ENCODE measurements at places on chromosomes 12 and 14.

DNA sequence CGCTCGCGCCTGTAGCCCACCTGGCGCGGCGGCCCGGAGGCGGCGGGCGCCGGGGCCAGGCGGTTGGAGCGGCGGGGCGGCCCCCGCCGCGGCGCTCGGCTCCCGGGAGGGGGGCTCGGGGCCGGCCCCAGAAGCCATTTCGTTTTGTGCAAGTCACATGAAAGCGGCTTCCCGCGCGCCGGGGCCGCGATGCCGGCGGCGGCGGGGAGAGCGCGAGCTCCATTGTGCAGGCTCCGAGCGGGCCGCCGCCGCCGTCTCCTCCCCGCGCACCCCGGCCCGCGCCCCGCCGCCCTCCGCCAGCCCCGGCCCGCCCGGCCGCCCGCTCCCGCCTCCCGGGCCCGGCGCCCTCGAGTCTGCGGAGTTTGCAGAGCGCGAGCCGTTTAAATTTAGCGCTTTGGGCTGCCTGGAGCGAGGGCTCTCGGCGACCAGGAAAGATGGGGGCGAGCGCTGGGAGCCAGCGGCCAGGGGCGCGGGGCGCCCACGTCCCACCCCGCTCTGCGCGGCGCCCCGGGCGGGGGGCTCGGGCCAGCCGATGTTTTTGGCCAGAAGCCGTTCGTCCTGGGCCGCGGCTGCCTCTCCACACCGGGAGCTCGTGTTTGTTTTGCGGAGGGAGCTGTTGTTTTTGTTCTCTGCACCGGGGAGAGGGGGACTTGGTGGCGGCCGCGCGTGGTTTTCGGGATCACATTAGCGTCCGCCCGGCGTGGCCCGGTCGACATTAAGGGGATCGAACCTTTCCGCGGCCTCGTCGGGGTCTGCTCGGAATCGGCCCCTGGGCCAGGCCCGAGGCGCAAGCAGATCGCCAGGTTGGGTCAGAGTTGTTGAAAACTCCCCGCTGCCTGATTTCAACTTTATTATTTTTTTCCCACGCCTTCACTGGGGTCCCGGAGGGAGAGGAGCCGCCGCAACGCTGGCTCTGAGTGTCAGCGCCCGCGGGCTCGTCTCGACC is 982 bp downstream of the BCL7A start:
- peak; percentile 27 for DNase-seq

GRCh38 chr14:102201353-102201738 is 61.6 kb downstream of the WDR20 start:
- no peak for DNase-seq

DNA sequence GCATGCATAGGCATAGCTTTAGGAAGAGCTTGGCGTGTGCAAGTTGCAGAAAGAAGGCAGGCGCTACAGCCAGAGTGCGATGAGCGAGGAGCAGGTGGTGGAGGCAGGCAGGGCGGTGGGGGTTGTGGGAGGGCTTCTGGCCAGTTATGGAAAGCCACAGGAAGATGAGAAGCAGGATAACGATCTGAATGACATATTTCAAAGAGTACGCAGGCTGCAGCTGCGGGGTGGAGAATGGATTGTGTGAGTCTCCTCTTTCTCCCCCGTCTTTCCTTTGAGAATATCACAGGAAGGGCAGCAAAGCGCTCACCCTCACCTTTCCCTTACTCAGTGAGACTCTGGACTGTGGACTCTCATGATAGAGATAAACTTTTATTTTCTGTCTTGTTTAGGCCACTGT is 48.7 kb upstream of the PLXNC1 start:
- DNase-seq, result no peak

GRCh38 chr12:13602172-13602571 is 379.2 kb downstream of the GRIN2B start:
- DNase-seq, result no peak

DNA sequence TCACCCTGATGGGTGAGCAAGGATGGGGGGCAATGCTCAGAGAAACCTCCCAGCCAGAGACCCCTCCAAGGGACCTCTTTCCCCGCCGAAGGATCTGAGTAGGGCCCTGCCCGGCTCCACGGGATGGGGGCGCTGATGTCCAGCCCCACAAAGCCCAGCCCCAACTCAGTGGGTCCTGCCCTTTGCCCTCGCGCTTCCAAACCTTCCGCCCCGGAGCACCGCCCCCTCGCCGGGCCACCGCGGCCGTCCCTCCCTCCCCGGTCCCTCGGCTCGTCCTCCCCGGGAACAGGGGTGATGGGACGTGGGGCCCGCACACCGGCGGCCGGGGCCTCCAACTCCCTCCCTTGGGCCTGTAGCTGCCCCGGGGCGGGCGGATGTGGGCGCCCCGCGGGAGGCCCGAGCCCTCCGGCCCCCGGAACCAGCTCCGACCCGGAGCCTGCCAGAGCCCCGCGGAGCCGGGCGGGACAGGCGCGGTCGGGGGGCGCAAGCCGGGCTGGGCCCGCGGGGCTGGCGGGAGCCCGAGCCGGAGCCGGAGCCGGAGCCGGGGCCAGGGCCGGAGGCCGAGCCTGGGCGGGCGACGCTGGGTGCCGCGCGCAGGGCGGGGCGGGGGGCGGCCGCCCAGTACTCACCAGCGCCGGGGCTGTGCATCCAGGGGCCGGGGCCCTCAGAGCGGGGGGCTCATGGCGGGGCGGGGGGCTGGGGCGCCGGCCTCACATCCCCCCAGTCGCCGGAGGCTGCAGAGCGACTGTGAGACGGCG is 386 bp downstream of the HDAC7 start:
- DNase-seq, result peak; percentile 33

DNA sequence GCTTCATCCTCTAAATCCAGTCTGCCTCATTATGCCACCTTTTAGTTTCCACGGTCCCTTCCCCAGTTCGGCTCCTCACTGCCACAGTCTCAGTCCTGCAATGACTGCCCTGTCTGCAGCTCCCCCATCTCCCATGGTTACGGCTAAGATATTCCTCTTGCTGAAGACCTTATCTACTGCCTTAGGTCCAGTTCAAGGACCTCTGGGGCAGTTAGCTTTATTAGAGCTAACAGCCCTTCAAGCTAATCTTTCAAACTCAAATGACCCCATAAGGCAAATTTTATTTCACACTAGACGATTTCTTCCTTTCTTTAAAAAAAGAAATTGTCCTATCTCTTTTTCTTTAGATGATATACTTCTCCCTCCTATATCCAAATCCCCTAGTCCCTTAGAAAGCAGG is 214.7 kb downstream of the MON2 start:
- DNase-seq, result no peak

- no peak for DNase-seq
Measured at GRCh38 chr14:63662776-63663175, 21.1 kb upstream of the WDR89 start.

DNA sequence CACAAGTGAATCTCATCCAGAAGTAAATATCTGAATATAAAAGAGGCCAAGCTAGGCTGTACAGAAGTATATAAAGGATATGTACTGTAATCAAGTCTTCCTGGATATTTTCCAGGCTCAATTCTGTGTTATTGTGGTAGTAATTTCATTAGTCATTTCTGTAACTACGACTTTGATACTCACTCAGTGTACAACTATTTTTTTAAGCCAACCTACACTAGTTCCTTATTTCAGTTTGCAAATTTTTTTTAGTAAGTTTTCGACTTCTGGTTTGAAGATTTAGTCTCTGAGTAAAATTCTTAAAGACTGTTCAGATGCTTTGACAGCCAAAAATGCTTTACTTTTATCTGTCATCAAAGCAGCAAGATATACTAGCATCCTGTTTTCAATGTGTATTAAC is 130.8 kb downstream of the CAPZA3 start:
- DNase-seq, result no peak

GRCh38 chr14:64806202-64806861 is 73.4 kb downstream of the SPTB start:
- no peak for DNase-seq

- no peak for DNase-seq
Measured at GRCh38 chr12:108386709-108387360, 47.7 kb upstream of the CMKLR1 start.

- DNase-seq, result no peak
Measured at GRCh38 chr12:68743356-68743755, 2.6 kb upstream of the SLC35E3 start.

DNA sequence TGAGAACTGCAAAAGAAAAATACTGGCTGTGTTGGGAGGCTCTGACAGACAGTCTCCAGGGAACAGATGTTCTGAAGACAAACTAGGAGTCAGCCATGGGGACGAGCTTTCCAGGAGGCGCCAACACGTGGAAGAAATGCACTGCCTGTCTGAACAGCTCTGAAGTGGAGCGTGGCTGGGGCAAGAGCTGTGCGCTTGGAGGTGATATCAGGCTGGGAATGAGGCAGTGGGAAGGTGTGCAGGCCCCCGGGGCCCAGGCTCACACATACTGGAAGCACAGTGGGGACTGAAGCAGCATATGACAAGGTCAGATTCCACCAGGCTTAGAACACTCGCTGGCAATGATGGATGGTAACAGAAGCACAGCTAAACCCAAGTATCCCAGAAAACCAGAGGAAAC is 17.5 kb downstream of the APPL2 start:
- DNase-seq, result no peak

DNA sequence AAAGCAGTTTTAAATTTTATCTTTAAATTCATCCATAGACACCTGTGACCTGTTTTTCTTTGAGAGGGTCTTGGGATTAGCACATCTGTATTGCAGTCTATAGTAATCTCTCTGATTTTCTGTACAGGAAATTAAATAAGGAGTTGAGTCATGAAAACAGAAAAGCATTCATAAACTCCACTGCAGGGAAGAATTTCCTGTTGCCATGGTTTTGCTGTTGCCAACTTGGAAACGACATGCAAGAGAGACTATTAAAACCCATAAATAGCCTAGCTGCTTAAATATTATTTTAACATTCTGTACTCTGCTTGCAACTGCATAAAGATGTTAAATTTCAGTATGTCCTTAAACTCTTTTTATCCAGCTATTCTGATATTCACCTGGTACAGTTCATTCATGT is 281.0 kb upstream of the RGS6 start:
- no peak for DNase-seq

GRCh38 chr12:43957732-43958372 is 122.0 kb downstream of the TMEM117 start:
- DNase-seq, result peak; percentile 82

- no peak for DNase-seq
Measured at GRCh38 chr12:50615145-50615906, 110.5 kb downstream of the DIP2B start.

DNA sequence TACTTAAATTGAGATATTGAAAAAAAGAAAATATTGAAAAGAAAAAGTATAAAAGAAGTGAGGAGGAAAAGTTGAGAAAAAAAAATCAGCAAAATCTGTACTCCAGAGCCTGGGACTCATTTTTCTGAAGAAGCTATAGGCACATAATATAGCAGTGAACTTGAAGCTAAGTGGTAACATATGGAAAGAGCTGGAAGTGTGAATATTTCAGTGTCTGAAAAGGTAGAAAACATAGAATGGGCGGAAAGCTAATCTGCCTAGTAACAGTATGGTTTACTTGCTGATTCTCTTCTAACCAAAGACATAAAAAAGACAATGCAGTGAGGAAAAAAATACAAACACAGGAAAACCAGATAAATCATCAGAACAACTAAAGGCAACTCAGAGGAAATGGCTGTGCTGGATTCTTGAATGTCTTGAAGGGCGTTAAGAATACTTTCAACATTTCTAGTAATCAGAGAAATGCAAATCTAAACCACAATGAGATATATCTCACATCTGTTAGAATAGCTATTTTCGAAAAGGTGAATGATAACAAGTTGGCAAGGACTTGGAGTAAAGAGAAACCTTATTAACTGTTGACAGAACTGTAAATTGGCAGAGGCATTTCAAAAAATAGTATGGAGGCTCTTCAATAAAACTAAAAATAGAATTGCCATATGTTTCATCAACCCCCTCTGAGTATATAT is 784.6 kb downstream of the LRFN5 start:
- DNase-seq, result no peak

GRCh38 chr14:73744175-73744867 is 30.1 kb upstream of the PNMA1 start:
- DNase-seq, result no peak

DNA sequence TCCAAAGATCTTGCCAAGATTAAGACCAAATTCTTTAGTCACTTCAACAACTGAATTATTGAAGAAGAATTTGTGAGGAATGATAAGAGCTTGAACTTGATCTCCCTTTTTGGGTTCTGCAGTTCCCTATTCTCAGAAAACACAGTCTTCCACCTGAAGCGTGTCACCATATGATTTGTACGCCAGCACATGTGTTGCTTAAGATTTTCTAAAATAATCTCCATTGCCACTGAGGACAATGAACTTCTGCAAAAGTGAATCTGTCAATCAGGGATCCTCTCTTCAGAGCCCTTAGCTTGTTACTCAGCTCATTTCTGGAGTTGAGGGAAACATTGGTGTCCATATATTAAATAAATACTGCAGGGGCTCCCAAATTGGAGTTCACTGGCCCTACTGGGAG is 4.2 kb upstream of the SPIC start:
- DNase-seq, result no peak

DNA sequence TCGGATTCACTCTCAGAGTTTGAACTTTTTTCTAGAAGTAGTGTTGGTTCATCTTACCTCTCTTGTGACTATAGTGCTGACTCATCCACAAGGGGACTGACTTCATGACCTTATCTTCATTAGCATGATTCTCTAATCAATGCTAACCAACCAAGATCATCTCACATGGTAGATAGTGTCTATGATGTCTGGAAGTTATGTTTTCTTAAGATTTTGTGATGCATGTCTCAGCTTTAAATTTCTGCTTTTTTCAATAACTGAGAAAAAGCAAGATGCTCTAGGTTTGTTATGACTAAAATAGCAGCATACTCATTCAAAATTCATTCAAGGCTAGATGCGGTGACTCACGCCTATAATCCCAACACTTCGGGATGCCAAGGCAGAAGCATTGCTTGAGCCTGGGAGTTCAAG is 12.3 kb upstream of the SLC35E3 start:
- DNase-seq, result no peak

DNA sequence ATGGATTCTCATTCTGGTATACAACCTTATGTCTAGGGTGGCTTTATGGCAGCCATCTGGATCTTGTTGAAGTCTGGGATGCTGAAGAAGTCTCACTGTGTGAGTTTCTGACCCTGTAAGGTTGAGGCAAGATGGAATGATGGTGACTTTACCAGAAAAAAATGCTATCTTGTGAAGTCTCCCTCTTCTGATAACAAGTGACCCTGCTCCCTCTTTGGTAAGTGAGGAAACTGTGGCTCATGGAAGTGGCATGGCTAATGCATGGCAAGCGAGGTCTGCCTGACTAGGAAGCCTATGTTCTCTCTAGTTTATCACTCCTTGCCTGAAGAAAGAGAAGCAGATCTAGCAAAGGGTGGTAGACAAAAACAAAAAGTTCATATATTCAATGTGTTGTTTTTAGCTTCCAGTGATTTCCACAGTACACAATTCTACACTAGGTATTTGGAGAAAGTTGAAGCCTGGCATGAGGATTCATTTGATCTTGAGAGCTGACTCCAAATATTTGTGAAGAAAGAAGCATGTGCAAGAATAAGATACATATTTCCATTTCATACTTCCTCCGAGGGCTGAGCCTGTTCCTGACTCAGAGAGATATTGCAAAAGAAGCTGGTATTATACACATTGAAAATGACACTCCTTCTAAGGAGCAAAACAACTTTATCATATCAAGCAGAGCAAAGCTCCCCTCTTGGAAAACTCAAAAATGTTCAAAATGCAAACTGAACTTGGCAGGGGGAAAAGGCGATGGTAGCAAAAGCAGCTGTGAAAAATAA is 63.6 kb downstream of the HELB start:
- DNase-seq, result no peak

Measured in SK-MEL-5 (cell line).